D721Med (cell line): ENCODE measurements at places on chromosomes 7 and 10.

DNA sequence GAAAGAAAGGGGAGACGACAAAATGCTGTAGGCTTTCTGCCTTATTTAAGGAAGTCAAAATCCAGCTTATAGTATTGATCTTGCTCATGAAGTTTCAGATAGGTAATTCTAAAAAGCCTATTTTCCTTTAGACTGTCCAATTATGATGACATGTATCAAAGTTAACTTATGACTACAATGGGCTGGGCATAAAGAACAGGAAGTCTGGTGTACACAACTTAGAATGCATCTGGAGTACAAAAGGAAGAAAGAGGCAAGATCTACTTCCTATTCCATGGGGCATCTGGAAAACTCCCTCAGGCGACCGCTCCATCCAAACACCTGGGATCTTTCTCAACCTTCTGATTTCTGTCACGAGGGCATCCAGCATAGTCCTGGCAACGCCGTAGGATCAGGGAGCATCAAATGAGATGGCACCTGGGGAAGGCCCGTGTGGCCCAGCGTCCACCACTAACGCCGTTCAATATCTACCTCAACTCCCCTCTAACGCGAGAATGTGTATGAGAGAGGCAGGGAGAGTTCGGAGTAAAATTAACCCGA, 512 bp downstream of the FAM24B start:
- no peak for DNase-seq

GRCh38 chr10:99875473-99875872, 93.0 kb downstream of the ABCC2 start:
- DNase-seq: no peak

DNA sequence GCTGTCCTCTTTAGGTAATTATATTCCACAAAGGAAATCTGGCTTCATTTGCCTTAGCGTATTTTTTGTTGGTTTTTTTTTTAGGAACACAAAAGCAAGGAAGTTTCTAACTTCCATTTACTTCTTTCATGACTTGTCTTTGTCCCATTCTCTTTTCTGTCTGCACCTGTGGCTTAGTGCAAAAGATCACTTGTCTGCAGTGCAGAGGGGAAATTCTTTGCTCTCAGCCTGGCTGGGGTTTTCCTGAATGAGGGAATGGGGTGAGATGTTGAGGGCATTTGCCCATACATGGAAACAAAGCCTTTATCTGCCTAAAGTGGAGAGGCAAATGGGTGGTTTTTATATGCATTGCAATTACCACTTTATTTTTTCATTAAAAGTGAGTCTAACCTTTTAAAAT, 361.1 kb upstream of the IGFBP3 start:
- no peak for DNase-seq

- no peak for DNase-seq
Measured at GRCh38 chr7:132871419-132871818, 210.5 kb downstream of the CHCHD3 start.

- no peak for DNase-seq
Measured at GRCh38 chr7:45394117-45394708, 180.0 kb upstream of the ADCY1 start.

DNA sequence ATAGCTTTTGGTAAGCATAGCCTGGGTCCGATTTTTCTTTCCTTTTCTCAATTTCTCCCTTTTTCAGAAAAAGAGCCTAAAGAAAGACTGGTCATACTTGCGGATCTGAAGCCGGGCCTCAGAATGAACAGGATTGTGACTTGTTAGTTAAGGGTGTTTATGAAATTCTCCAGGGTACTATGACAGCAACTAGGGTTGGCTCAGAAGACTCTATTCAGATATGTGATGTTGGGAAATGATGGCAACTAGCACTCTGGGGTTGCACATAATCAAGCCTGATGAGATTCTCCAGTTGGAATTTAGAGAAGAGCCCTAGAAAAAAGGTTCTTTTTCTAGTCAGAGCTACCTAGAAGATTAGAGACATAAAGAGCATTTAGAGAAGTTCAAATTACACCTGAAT, 352.4 kb upstream of the POM121L12 start:
- DNase-seq: no peak

- no peak for DNase-seq
Measured at GRCh38 chr10:17865351-17865750, 56.2 kb downstream of the MRC1 start.

DNA sequence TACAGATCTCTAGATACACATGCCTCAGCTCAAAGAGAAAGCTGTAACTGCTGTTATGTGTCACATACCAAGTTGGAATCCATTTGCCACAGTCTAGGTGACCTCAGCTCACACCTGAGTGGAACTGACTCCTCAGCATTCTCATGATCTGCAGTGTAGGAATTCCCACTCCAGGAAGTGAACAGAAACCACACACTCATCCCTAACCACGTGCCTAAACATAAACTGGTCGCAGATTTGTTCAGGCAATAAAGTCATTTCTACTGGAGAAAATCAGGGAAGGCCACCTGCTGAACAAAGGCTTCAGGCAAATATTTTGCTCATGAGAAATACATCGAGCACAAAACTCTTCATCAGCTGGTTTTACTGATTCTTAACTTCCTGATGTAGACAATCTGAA, 23.0 kb upstream of the ZMYND11 start:
- DNase-seq: no peak
